Stimulated activated CD4-positive, alpha-beta T cell treated with anti-CD3 and anti-CD28 coated beads, Interleukin-2, amount 100 ng/mL, for 24 hours (primary cell): ENCODE measurements at places on chromosomes 5 and 9.

- DNase-seq: no peak
These were observed 22.6 kb upstream of the BRINP1 start for GRCh38 chr9:119391878-119392277.

- no peak for DNase-seq
These were observed 143.4 kb downstream of the HINT1 start for GRCh38 chr5:131021646-131022045.

DNA sequence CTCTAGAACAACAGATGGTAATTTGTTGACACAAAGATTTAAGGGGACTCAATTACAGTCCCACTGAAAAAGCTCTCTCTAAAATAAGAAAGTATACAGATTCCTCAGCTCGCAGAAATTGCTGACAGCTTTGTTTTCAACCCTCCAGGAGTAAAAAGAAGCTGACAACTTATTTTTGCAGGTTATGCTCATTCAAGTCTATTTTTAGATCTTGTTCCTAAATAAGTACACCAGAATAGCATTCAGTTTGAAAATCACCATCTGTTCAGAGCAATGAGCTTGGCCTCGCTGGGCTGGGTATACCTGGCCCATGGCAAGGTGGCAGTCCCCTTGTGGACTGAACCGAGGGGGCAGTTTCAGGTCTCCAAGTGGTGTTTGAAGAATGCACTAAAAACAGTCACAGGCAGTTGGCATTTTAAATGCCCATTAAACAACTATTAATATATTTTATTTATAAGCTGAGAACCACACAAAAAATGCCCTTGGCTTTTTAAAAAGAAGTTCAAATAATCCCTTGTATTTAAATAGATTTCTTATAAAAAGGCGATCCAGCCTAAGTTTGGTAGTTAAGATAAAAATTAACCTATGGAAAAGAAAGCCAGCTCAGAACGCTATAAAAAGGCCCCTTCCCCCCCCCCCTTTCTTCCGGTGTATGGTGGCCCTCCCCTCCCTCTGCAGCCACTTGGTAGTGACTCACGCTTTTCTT lies 169.2 kb downstream of the AUH start:
- no peak for DNase-seq

- no peak for DNase-seq
These were observed 93.2 kb upstream of the CPEB4 start for GRCh38 chr5:173794901-173795416.

DNA sequence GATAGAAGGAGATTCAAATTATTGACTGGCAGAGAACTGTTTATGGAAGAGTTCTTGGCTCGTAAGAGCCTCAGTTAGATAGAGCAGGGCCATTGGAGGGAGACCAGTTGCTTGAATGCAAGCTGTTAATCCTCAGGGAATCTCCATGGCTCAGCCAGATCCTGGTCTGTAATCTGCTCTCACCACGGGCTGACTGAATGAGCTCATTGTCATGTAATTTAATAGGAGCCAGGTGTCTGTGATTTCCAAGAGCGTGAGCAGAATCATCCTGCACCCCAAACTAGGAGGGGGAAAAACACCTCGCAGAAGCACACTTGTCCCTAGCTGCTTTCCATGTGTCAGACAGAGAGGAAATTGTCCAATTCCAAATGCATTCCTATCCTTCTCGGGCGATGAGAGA lies 19.1 kb upstream of the KCNMB1 start:
- no peak for DNase-seq

DNA sequence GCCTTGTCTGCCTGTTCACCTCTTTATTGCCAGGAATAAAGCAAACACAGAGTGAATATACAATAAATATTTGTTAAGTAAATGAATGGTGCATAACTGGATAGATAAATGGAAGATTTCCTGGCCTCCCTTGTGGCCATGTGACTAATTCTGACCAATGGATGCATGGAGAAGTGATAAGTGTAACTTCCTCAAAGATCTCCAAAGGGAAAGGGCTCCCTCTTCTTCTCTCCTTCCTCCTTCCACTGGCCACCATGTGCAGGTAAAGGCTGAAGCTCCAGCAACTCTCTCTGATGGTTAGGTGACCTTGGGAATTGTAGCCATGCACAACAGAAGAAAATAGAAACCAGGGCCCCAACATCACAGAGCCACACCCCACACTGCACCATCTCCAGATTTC lies 174.4 kb downstream of the EBF1 start:
- no peak for DNase-seq

- DNase-seq: no peak
These were observed 60.6 kb downstream of the RGS7BP start for GRCh38 chr5:64566310-64566916.
